Lung (tissue), 17 donors: ENCODE measurements at places on chromosomes 3 and 15. TPM values are rescaled to one million over a fixed set of nuclear protein-coding genes. Genes with fewer than 3 reads are reported as not detected.

ZIC4 gene
- not detected for polyA plus RNA-seq

CPN2 gene
- polyA plus RNA-seq: not detected

FHIT gene
- polyA plus RNA-seq: 2.6 TPM

DNA sequence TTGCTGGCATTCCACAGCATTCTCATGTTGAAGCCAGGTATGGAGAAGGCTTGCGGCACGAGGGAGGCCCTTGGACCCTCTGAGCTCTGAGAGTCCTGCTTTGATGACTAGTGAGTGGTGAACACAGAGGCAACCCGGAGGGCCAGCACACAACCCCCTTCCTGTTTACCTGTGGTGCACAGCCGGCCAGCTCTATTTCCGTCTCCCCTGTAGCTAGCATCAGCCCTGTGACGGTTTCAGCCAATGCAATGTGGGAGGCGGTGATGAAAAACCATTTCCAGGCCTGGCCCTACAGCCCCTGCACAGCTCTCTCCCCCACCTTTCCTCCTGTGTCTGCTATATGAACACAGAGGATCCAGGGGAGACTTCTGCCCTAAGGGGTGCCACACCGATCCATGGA lies 76.8 kb upstream of the KLHL25 start:
- no peak for DNase-seq

DNA sequence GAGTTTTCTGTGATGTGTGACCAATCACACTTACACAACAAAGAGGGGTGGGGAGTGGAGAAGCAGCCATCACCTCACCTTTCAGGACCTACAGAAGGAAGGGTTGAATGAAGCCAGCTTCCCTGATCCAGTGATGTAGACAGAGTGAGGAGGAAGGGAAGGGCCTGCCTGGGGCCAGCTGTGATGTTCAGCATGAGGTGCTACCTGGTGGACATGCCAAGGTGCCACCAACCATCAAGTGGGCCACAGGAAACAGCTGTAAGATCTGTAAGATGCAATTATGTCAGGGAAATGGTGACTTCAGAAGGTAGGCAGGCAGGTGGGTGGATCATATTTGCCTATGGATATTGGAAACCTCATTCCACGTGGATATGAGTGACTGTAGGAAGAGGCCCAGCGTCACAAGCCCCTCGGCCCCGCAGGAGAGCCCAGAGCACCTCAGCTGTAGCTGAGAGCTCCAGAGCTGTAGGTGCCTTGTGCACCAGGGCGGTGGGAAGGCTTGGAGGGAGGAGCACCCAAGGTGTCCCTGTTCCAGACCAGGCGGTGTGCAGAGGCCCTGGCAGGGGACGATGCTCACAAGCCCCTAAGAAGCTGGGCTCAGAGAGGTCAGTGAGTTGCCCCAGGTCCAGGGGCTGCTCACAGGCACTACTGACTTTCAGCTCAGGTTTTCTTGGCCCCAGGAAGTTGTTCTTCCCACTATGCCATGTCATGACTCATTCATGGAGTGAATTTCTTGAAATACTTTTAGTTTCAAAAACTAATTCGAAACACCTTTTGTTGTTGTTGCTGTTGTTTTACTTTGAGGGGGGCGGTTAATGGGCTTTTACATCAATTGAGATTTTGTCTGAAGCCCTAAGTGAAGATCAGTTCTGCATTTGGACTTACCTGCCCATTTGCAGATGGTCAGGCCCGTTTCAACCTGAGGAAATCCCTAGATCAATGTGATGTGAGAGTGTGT lies 94.2 kb upstream of the ALDH1A3 start:
- DNase-seq: no peak

DNA sequence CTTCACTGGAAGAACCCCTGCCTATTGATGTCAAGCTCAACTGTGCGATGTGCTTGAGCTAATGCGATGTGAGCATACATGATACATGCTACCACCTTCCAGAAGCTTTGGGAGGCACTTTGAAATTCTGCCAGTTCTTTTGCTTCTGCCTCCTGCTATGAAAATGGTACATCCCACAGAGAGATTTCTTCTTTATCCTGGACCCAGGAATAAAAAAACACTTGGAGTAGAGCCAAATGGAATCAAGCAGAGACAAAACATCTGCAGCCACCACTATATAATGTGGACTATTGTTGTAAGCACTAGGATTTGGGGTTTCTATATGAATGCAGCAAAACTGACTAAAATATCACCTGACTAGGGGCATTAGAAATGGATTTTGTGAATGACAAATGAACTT lies 119.9 kb upstream of the GAP43 start:
- DNase-seq: no peak

ITPKA gene
- polyA plus RNA-seq: 0.35 TPM
